ENCODE measurements at places on chromosomes 6 and 20.
A peak's percentile ranks its signal among the peaks of the same experiment; 100 is the strongest.

DNA sequence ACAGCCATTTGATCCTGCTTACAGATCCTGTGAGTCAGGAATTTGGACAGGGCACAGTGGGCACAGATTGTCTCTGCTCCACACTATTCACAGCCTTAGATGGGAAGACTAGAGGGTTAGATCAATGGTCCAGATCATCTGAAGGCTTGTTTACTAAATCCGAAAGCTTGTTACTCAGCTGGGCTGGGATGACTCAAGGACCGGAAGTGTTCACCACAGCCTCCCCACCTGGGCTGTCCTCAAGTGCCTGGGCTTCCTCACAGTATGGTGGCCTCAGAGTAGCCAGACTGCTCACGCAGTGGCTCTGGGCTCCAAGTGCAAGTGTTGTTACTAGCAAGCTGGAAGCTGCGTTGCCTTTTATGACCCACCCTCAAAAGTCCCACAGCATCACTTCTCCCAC, 75.4 kb upstream of the INSM1 start:
- DNase-seq = no peak

GRCh38 chr20:19137641-19138040, 74.8 kb upstream of the SLC24A3 start:
- DNase-seq = no peak

- no peak for DNase-seq
Measured at GRCh38 chr6:167722634-167723309, 103.9 kb upstream of the AFDN start.

- peak; percentile 51 for DNase-seq
Measured at GRCh38 chr6:4030669-4031068, 48.3 kb downstream of the FAM217A start.

DNA sequence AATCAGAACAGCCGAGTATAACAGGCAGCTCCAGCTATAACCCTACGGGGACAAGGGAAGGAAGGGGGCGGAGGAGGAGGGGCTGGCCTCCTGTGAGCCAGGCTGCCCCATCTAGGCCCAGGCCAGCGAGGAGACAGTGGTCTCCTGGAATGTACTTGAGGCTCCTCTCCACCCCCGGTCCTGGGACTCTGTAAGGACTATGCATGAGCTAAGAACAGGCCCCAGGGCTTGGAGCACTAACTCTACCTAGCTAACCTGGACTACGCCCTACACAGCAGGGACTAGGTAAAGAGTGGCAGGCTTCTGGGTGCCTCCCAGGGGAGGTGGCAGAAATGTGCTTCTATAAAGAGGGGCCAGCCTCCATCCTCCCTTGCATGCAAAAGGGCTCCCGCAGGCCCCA, 8.9 kb downstream of the KCNK15 start:
- no peak for DNase-seq

- no peak for DNase-seq
Measured at GRCh38 chr6:41193171-41193734, 7.7 kb downstream of the TREML2 start.

GRCh38 chr20:31927627-31928159, 24.2 kb downstream of the PDRG1 start:
- DNase-seq = no peak

- no peak for DNase-seq
Measured at GRCh38 chr6:155466539-155466938, 10.9 kb upstream of the NOX3 start.

GRCh38 chr6:165574220-165575157, 88.6 kb downstream of the PDE10A start:
- DNase-seq = no peak

DNA sequence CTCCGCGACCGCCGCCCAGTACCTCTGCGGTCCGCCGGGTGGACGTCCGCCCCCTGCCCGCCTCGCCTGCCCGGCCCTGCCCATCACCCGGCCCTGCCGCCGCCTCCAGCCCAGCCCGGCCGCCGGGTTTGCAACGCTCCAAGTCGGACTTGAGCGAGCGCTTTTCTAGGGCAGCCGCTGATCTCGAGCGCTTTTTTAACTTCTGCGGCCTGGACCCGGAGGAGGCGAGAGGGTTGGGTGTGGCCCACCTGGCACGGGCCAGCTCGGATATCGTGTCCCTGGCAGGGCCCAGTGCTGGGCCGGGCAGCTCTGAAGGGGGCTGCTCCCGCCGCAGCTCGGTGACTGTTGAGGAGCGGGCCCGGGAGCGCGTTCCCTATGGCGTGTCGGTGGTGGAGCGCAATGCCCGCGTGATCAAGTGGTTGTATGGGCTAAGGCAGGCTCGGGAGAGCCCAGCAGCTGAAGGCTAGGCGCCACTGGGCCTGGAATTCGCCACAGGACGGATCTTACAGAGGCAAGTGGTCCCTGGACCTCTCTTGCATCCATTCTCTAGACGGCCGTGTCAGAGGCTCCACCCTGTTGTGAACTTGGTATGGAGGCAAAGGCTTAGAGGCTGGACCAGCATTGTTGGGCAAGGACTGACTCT, 11.8 kb downstream of the FAM110A start:
- DNase-seq = peak; percentile 39
